SW 1271 (cell line): ENCODE measurements at places on chromosomes 11 and 22.

GRCh38 chr11:66720899-66721470 lies 8.0 kb downstream of the SPTBN2 start:
- no peak for DNase-seq

GRCh38 chr11:33934450-33934849 lies 42.6 kb upstream of the LMO2 start:
- DNase-seq: no peak

DNA sequence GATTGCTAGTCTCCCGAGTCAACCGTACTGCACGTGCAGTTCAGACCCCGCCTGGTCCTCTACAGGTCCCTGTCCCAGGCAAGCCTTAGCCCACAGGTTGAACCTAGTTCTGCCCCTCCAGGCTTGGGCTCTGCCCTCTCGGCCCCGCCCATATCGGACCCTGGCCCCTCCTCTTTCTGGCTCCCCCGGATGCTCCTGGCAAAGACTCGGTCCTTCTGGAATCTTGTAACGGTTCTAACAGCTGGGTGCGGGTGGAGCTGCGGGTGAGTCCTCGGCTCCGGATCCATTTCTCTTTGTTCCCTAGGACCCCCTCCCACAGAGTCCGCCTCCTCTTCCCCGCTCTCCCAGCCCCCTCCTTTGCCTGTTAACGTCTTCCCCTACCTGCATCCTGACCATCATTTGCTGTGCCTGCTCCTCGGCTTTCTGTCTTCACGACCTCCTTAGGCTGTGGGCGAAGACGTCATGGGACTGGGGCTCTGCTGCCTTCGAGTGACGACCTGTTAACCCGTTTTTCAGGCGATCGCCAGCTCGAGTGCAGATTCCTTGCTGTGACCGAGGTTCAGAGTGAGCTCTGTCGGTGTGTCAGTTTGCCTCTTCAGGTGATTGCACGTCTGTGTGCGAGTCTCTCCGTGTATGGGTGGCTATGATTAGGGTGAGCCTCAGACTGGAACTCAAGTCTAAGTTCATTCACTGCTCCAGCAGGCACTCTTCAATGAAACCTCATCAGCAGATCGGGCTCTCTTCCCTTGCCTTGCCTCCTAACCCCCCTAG lies at the start of gene DNHD1:
DNHD1 (plus strand) TSS at position 212 of the 771 bp plus-strand sequence. CDS start 936 bp downstream, outside the sequence.
- no peak for DNase-seq

DNA sequence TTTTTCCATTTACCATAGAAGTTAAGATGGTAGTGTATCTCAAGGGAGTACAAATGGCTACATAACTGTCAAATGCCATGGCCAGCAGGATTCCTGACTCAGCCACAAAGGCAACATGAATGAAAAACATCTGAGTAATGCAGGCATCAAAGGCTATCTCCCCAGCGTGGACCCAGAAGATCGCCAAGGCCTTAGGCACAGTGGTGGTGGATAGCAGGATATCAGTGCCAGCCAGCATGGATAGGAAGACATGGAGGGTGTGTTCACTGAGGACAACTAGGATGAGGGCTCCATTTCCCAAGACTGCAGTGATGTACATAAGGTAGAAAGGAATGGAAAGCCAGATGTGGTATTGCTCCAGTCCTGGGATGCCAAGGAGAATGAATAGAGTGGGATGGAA lies 18.0 kb downstream of the OR52B2 start:
- no peak for DNase-seq

- DNase-seq: no peak
These were observed 64.3 kb upstream of the CHRM4 start for GRCh38 chr11:46455834-46456233.

DNA sequence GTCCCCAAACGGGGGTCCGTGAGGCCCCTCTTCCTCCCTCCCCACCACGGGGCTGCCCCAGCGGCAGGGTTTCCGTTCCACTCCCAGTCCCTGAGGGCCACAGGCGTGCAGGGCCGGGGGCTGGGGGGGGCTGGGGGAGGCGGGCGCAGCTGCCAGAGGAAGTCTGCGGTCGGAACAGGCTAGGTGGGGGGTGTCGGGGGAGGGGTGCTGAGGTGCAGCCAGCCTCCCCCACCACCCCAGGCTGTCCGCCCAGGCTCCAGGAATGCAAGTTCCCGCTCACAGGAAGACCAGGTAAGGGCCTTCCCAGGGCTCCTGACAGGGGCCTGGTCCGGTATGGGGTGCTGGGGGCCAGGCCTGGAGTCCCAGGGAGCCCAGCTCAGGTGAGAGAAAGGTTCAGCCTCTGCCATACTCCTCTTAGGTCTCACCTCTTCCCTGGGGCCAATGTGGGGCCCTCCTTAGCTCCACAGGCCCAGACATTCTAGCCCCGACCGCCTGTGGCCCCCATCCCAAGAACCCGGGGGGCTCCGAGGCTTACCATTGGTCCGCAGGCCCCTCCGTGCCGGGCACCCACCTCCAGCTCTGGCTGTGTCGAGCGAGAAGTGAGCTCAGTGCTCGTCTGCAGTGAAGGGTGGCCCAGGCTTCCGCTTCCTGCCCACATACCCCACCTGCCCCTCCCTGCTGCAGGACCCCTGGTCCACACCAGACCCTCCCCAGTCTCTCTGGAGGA lies at the start of gene PTPRCAP:
PTPRCAP (minus strand) TSS at position 601 of the 727 bp plus-strand sequence; CDS start at position 538, 63 bp downstream.
- no peak for DNase-seq
